ENCODE measurements at places on chromosomes 16 and 17.

DNA sequence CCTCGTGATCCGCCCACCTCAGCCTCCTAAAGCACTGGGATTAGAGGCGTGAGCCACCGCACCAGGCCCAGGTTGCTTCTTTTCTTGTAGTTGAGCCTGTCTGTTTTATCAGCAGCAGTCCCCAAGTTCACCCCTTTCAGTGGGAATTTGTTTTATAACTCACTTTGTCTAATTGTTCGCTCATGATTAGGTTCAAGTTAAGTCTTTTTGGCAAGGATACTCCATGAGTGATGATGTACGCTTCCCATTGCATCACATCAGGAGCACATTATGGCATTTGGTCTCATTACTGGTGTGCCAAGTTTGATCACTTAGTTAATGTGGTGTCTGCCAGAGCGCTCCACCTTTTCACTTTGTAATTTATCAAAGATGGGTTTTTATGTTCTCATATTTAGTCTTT lies 14.4 kb upstream of the GJD3 start:
- no peak overlapping the region for H3K4me3 ChIP-seq
- no peaks in the 10 kb centered on the region for H3K36me3 ChIP-seq
- peaks cover 29% of the 10 kb centered on the region for H3K27me3 ChIP-seq
- no peaks in the 10 kb centered on the region for H3K4me1 ChIP-seq
- DNase-seq: no peak

GRCh38 chr17:62653826-62654761 lies 26.6 kb downstream of the MRC2 start:
- H3K4me3 ChIP-seq: peak overlapping the region; percentile 61
- H3K27me3 ChIP-seq: no peaks in the 10 kb centered on the region

DNA sequence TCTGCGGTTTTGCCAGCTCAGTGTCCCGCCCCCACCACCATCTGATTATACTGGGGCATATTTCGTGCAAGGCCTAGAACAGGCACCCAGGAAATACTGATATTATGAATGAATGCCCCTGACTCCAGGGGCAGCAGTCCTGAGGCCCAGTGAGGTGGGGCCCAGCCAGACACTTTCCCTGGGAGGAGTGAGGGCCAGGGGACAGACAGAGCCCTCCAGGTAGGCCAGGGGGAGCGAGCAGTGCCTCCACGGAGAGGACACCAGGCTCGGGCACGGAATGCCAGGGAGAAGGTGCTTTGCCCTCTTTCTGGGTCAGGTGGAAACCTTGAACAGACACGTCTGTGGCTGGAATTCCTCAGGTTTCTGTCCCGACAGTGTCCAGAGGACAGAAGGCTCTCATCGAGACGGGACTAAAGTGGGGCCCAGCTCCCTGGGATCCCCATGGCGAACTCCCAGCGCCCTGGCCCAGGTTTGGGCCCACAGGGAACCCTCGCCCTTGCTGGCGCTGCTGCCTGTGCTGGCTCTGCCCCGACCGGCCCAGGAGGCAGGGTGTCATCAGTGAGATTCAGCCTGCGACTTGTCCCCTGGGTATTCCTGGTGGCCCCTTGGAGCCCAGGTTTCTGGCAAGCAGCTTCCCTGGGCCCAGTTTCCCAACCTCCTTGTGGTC lies 4.3 kb downstream of the KATNB1 start:
- DNase-seq: no peak
- H3K27ac ChIP-seq: no peak overlapping the region
- peaks cover 34% of the 10 kb centered on the region for H3K4me1 ChIP-seq

- DNase-seq: no peak
- peaks cover 38% of the 10 kb centered on the region for H3K4me1 ChIP-seq
- H3K36me3 ChIP-seq: no peaks in the 10 kb centered on the region
- no peaks in the 10 kb centered on the region for H3K27me3 ChIP-seq
- H3K4me3 ChIP-seq: no peak overlapping the region
- no peak overlapping the region for H3K27ac ChIP-seq
Observed at GRCh38 chr16:68231384-68232136, 4.4 kb downstream of the ESRP2 start.

DNA sequence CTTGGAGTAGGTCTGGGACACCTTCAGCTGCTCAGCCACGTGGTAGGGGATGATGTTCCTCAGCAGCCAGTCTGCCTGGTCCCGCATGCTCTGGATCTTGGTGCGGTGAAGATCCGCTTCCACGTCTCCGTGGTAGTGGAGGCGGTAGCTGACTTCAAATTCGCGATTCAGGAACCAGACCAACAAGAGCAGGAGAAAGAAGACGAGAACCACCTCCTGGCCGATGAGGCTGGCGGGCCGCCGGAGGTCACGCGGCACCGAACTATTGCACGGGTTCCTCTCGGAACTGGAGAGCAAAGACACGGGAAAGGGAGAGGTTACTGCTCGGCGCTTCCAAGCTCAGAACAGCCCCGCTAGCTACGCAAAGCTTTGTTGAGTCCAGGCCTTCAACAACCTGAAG lies 86.2 kb upstream of the CREBBP start:
- H3K36me3 ChIP-seq: peaks cover 21% of the 10 kb centered on the region
- H3K4me3 ChIP-seq: no peak overlapping the region
- no peaks in the 10 kb centered on the region for H3K27me3 ChIP-seq
- no peak overlapping the region for H3K27ac ChIP-seq

GRCh38 chr16:47581114-47581513 lies 120.0 kb downstream of the PHKB start:
- H3K4me3 ChIP-seq: no peak overlapping the region
- H3K27me3 ChIP-seq: no peaks in the 10 kb centered on the region
- DNase-seq: no peak

- DNase-seq: peak; percentile 92
- peak overlapping the region; percentile 92 for H3K27ac ChIP-seq
- H3K36me3 ChIP-seq: no peaks in the 10 kb centered on the region
- peaks cover 79% of the 10 kb centered on the region for H3K4me1 ChIP-seq
Observed at GRCh38 chr17:81419319-81419885, 24.1 kb downstream of the BAHCC1 start.

- H3K4me3 ChIP-seq: peak overlapping the region; percentile 30
- peak overlapping the region; percentile 85 for H3K27ac ChIP-seq
- peaks cover 95% of the 10 kb centered on the region for H3K36me3 ChIP-seq
- no peak for DNase-seq
Observed at GRCh38 chr16:2091547-2092255, 43.9 kb downstream of the TSC2 start.

DNA sequence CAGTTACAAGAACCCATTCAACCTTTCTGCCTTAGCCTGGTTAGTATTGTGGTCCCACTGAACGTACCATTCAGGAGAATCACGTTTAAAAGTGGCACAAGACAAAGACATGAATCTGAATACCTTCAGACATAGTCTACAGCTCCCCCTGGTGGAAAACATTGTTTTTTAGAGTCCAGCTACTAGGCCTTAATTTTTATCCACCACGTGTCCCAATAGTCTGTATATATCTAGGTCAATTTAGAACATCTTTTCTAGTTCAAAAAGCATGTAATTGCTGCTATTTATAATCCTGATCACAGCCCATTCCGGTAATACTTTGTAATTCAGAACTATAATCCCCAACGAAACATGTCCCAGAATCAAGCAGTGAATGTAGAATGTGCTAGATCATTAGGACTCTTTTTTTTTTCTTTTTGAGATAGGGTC lies 13.7 kb upstream of the GUCY2D start:
- no peak overlapping the region for H3K27ac ChIP-seq
- H3K27me3 ChIP-seq: peaks cover 38% of the 10 kb centered on the region
- H3K36me3 ChIP-seq: no peaks in the 10 kb centered on the region
- no peak overlapping the region for H3K4me3 ChIP-seq
- no peak for DNase-seq

DNA sequence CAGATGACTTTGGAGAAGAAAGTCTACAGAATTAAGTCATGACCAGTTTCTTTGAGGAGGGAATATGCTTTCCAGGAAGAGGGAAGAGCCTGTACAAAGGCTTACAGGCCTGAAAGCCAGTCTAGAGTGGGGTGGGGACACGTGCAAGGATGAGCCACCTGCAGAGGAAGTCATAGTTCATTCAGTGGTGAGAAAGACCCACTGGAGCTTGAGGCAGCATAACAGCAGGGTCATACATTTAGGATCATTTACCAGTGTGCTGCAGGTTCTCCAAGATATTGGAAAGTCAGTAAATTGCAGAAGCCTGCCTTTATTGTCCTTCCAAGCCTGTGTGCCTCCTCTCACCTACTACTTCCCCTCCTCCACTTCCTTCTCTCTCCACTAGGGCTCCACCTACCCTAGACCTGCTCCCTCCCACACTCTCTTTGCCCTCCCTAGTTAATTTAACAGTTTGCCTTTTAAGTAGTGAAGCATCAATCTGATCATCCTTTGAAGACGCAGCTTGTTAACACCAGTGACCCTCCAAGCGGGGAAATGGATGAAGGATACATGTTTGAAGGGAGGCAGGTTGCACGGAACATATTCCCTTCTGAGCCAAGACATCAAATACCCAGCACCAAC lies 40.2 kb downstream of the CDRT15 start:
- no peak overlapping the region for H3K4me3 ChIP-seq
- H3K36me3 ChIP-seq: peaks cover 2% of the 10 kb centered on the region
- H3K4me1 ChIP-seq: peaks cover 38% of the 10 kb centered on the region
- DNase-seq: no peak
- no peak overlapping the region for H3K27ac ChIP-seq

DNA sequence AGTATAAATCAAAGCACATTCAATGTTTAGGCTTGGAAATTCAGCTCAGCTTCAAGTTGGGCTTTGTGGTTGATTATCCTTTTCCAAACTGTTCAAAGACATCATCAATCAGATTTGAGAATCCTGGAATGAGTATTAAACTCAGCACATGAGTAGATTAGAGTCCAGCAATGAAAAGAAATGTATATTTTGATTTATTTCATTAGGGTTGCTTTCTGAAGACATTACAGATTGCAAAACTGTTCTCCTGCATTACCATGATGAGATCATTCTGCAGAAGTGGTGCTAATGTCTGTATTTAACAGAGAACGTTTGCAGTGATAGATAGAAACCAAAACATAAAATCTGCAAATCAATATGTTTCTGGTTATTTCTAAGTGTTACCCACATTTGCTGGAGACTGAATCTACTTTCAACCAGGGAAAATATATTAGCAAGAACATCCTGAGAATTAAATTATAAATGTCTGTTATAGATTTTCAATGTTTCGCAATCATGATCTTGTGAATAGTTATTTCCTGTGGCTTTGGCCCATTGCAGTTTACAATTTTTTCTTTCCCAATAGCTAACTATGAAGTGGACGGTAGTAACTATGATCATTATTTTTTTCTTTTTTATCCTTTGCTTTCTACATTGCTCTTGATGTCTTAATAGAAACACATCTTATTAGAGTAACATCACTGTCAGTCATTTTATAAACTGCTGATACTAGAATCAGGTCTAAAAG lies 1125.7 kb upstream of the GOT2 start:
- no peak overlapping the region for H3K27ac ChIP-seq
- no peaks in the 10 kb centered on the region for H3K4me1 ChIP-seq
- H3K36me3 ChIP-seq: no peaks in the 10 kb centered on the region

GRCh38 chr16:57299719-57300386 lies 15.4 kb upstream of the PLLP start:
- H3K4me3 ChIP-seq: peak overlapping the region; percentile 65
- peak; percentile 83 for DNase-seq
- H3K4me1 ChIP-seq: peaks cover 35% of the 10 kb centered on the region
- no peaks in the 10 kb centered on the region for H3K36me3 ChIP-seq
- H3K27me3 ChIP-seq: no peaks in the 10 kb centered on the region
- H3K27ac ChIP-seq: peak overlapping the region; percentile 95

GRCh38 chr17:7443499-7444485 lies 1.1 kb upstream of the CHRNB1 start:
- DNase-seq: no peak
- H3K4me1 ChIP-seq: peaks cover 48% of the 10 kb centered on the region
- H3K27ac ChIP-seq: no peak overlapping the region

DNA sequence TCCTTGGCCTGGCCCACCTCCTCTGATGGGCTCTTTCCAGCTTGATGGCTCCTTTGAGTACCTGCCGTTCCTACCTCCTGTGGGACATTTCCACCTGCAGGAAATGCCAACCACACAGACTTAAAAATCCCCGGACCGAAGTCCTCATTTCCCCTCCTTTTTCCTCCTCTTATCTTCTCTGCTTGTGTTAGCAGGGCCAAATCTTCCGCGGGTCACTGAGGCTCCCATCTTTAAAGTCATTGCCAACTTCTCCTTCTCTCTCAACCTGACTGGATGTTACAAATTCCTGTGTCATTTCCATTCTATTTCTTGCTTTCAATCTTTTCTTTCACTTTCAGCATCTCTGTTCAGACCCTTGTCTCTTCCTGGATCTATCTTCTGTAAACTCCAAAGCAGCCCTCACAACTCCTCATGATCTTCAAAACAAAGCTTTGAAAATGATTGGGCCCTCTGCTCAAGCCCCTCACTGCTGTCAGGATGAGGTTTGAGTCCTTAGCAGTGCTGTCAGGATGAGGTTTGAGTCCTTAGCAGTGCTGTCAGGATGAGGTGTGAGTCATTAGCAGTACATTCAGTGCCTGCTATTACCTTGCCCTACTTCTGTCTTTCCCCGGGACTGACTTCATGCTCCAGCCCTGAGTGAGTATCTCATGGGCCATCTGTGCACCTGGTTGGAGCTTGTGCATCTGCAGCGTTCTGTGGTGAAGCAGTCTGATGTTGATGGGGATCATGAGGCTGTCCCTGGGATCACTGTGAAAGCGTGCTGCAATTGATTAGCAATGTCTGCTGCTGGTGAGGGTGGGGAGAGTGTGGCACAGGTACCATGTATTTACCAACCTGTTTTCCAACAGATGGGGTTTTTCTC lies 100.1 kb downstream of the IRF8 start:
- H3K27ac ChIP-seq: no peak overlapping the region
- no peak overlapping the region for H3K4me3 ChIP-seq
- no peak for DNase-seq
- H3K36me3 ChIP-seq: no peaks in the 10 kb centered on the region
- no peaks in the 10 kb centered on the region for H3K4me1 ChIP-seq

DNA sequence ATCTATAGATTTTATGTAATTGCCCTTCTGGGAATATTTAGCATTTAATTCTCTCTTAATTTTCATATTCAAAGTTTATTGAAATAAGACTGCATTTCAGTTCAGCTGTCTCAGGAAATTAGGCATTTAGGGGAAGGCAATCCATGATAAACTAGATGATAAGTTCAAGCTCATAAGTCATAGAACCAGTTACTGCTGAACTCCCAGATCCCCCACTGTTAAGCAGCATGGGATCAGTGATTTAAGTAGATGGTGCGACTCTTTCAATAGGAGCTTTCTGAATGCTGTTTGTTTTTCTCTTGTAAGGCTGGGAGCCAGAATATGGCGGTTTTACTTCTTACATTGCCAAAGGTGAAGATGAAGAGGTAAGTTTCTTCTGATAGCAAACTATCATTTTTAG lies 23.8 kb downstream of the OGFOD1 start:
- peaks cover 98% of the 10 kb centered on the region for H3K36me3 ChIP-seq
- H3K27ac ChIP-seq: no peak overlapping the region
- no peak overlapping the region for H3K4me3 ChIP-seq
- no peaks in the 10 kb centered on the region for H3K27me3 ChIP-seq

DNA sequence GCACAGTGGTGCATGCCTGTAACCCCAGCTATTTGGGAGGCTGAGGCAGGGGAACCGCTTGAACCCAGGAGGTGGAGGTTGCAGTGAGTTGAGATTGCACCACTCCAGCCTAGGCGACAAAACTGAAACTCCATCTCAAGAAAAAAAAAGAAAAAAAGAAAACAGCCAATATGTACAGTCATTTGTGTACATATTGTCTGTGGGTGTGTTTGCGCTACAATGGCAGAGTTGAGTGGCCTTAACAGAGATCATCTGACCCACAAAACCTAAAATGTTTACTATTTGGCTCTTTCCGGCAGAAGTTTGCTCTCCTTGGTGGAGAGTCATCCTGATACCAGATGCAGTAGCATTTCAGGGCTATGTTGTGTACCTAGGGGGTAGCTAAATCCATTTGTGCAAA lies 57.9 kb downstream of the ARSG start:
- peaks cover 4% of the 10 kb centered on the region for H3K4me1 ChIP-seq
- H3K4me3 ChIP-seq: no peak overlapping the region
- H3K27me3 ChIP-seq: no peaks in the 10 kb centered on the region
- H3K36me3 ChIP-seq: no peaks in the 10 kb centered on the region
- H3K27ac ChIP-seq: no peak overlapping the region
